Islet precursor cell (in vitro differentiated cells): ENCODE measurements at places on chromosomes 11 and 22.
A peak's percentile ranks its signal among the peaks of the same experiment; 100 is the strongest.

GRCh38 chr11:31812383-31813381 is 1.6 kb upstream of the PAX6 start:
- no peak for DNase-seq

GRCh38 chr11:67160045-67160444 is 41.0 kb downstream of the KDM2A start:
- no peak for DNase-seq

DNA sequence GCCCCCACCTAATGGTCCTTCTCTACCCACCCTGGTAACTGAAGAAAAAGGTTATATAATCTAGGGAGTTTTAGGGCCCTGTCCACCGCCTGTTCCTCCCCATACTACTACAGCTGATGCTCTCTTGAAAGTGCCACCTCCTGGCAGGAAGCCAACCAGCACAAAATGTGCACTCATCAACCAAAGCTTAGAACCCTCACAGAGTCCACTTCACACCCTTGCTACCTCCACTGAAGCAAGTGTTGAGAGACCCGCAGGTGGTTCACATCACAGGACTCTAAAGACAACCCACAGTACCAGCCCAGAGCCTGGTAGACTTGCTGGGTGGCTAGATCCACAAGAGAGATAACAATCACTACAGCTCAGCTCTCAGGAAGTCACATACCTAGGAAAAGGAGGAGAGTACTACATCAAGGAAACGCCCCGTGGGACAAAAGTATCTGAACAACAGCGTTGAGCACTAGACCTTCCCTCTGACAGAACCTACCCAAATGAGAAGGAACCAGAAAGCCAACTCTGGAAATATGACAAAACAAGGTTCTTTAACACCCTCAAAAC is 17.5 kb upstream of the OR10W1 start:
- DNase-seq: peak; percentile 41

DNA sequence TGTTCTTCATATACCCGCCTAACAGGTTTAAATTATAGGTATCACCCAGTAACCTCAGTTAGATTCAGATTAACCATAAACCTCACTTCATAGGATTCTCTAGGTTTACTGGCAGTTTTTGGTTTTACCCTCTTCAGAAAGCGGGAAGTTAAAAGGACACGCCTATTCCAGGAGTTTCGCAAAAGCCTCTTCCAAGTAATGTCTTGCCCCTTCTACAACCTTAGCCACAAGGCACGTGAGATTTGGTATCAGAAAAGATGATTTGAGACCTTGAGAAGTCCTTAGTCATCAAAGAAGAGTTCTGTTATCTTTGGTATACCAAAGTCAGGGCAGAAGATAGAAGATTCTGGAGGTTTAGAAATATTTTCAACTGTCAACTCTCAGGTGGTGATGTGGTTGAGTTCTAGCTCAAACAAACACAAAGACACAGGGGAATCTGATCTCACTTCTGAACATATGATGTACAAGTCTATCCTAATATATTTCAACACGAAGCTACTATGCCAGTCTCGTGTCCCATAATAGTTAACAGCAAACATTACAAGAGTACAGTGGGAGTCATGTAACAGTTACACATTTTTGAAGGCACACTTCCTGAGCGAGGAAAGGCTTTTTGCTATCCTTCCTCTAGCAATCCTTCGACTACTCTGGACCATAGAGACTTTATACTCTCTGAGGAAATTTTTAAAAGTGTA is 103.5 kb downstream of the USP35 start:
- no peak for DNase-seq

DNA sequence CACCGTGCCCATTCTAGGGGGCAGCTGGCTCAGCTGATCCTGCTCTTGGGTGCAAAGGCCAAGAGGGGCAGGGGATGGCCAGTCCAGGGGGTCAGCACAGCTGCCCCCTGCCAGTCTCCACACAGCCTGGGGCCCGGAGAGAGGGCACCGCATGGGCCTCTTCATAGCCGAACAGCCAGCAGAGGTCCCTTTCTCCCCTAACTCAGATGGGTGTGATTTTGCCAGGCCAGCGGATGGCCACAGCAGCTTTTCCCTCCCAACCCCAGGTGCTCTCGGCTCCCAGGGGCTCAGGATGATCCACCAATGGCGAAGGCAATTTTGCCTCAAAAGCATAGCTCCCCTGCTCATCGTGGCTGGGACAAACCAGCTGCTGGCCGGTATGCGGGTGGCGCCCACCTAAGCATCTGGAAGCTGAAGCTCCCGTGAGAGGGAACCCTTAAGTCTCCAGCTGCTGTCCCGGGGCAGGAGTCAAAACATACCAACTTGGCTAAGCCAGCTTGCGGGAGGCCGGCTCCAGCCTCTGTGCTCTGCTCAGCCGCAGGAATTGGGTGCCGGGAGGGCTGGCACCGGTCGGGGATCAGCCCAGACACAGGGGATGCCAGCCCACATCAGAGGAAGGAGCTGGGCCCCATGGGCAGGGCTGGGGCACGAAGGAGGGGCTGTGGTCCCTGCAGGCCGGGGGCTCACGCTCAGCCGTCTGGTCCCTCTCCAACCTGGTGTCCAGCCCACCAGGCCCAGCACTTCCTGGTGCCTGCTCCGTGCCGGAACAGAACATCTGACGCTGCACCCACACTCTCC is 30.5 kb upstream of the GNB1L start:
- peak; percentile 50 for DNase-seq

GRCh38 chr11:73946798-73947458 is 3.9 kb upstream of the DNAJB13 start:
- DNase-seq: peak; percentile 7

DNA sequence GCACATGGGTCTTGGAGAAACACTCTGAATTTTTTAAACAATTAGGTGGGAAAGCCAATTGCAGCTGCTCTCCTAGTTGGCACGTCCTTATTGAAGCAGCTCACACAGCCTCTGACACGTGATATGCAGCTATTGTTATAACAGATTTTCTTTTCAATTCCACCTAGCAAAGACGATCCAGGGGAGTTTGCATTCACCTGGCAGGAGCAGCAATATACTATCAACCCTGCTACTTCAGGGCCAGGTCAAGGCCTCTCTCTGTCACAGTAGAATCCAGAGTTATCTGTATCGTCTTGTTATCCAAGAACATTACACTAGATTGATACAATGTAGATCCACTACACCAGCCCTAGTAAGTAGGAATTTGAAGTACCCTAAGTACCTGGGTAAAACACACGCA is 8.3 kb downstream of the KRTAP5-11 start:
- DNase-seq: no peak

GRCh38 chr11:61052182-61052972 is 49.9 kb upstream of the CD5 start:
- DNase-seq: peak; percentile 51
